ENCODE measurements at places on chromosomes 12 and 14. TPM values are rescaled to one million over a fixed set of nuclear protein-coding genes. Genes with fewer than 3 reads are reported as not detected.
A peak's percentile ranks its signal among the peaks of the same experiment; 100 is the strongest.

- no peak for DNase-seq
- H3K4me1 ChIP-seq = no peaks in the 10 kb centered on the region
- no peak overlapping the region for H3K27ac ChIP-seq
- no peaks in the 10 kb centered on the region for H3K36me3 ChIP-seq
- peaks cover 8% of the 10 kb centered on the region for H3K27me3 ChIP-seq
Measured at GRCh38 chr14:28751467-28752058, 15.0 kb upstream of the FOXG1 start.

DNA sequence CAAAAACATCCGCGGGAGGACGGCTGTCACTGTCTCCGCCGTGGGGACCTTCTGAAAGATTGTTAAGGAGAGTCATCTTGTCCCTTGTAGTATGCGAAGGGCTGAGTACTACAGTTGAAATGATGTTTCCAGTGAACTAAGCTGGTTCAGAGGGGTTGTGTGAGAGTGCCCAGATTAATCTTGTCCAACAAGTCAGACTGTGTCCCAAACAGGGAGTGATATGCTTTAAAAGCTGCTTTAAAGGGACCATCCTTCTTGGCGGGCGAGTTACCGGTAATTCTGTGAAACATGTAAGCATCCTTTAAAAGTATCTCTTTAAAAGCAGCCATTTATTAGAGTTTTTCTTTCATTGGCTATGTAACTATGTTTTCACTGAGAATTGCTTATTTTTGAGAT is 1.1 kb downstream of the WDR20 start:
- peak overlapping the region; percentile 97 for H3K4me3 ChIP-seq
- no peaks in the 10 kb centered on the region for H3K36me3 ChIP-seq
- H3K27ac ChIP-seq = peak overlapping the region; percentile 89
- H3K4me1 ChIP-seq = peaks cover 69% of the 10 kb centered on the region

DNA sequence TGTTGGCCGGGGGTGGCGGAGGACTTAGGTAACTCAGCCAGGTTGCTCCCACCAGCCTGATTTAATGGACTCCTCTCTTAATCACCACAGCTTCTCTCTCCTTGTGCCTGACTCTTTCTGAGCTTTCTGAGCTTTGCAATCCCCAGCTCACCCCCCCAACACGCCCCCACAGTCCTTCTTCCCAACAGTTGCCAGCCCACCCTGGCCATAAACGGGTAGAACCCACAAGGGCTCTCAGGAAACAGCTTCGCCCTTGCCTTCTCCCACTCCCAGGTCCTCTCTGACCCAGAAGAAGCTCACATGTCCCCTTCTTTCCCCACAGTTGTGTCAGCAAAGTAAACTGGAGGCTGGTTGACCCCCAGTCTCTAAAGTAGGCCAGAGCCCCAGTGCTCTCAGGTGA is 32.9 kb downstream of the ZFP36L1 start:
- no peak overlapping the region for H3K4me3 ChIP-seq
- H3K27me3 ChIP-seq = no peaks in the 10 kb centered on the region
- H3K36me3 ChIP-seq = no peaks in the 10 kb centered on the region
- peaks cover 81% of the 10 kb centered on the region for H3K4me1 ChIP-seq
- H3K27ac ChIP-seq = no peak overlapping the region

DNA sequence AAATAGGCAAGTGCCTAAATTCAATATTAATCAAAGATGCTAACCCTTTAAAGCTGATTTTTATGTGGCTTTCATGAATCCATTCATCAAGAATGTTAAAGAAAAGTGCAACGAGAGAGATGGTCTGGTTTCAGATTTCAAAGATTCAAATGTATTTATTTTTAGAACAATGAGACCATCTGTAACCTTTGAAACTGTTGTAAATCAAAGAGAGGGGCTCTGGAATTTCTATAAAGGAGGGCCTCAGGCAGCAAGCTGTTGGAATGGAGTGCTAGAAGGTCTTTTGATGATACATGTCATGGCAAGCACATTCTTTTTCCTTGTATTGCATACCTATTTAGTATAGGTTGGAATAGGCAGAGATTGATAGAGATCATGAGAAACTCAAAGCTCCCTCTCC is 433.0 kb downstream of the LRIG3 start:
- no peak overlapping the region for H3K4me3 ChIP-seq
- H3K4me1 ChIP-seq = no peaks in the 10 kb centered on the region
- H3K27me3 ChIP-seq = no peaks in the 10 kb centered on the region

- no peaks in the 10 kb centered on the region for H3K4me1 ChIP-seq
- no peak for DNase-seq
- H3K27me3 ChIP-seq = no peaks in the 10 kb centered on the region
Measured at GRCh38 chr14:43252866-43253265, 1254.2 kb downstream of the FSCB start.

- no peak for DNase-seq
- H3K36me3 ChIP-seq = no peaks in the 10 kb centered on the region
- H3K4me1 ChIP-seq = peaks cover 15% of the 10 kb centered on the region
- H3K4me3 ChIP-seq = no peak overlapping the region
- no peak overlapping the region for H3K27ac ChIP-seq
Measured at GRCh38 chr12:69985656-69986055, 160.6 kb downstream of the MYRFL start.

- H3K4me1 ChIP-seq = no peaks in the 10 kb centered on the region
- H3K27me3 ChIP-seq = no peaks in the 10 kb centered on the region
- H3K36me3 ChIP-seq = no peaks in the 10 kb centered on the region
- no peak for DNase-seq
- H3K27ac ChIP-seq = no peak overlapping the region
- no peak overlapping the region for H3K4me3 ChIP-seq
Measured at GRCh38 chr12:98823012-98823411, 177.9 kb downstream of the APAF1 start.

Gene RAB3IP
- 20.9 TPM for total RNA-seq

Gene KRT83
- total RNA-seq = not detected

Gene CLEC4C
- 1.6 TPM for total RNA-seq

Data from spleen (tissue), 13 donors.